Activated CD4-positive, alpha-beta memory T cell treated with anti-CD3 and anti-CD28 coated beads, Interleukin-2, amount 10 ng/mL, durations not matched to agents 7 days and 5 days (primary cell): ENCODE measurements at places on chromosomes 5 and 9.
A peak's percentile ranks its signal among the peaks of the same experiment; 100 is the strongest.

DNA sequence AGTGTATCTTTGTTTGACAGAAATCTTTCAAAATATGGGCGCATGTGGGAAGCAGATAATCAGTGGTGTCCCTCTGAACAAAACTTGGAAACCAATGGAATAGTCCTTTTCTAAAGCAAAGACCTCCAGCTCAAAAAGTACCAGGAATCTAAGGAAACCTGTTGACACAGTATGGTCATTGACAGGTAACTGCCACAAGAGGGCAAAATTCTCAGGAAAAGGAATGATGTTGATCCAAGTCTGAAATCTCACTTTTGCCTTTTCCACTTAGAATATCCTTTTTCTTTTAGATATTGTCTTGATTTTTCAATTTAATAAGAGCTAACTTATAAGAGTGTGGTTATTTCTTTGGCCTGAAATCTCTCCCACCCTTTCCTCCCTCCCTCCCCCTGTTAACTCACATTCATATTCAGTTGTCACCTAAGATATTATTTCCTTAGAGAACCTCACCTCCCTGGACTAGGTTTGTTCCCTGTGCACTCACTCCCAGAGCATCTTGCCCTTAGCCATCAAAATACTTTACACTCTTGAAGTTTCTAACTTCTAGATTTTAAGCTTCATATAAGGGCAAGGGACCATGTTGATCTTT, 59.0 kb upstream of the BARX1 start:
- H3K27ac ChIP-seq: no peak overlapping the region
- H3K36me3 ChIP-seq: no peaks in the 10 kb centered on the region
- H3K27me3 ChIP-seq: peaks cover 2% of the 10 kb centered on the region
- H3K4me1 ChIP-seq: no peaks in the 10 kb centered on the region
- DNase-seq: no peak
- no peak overlapping the region for H3K4me3 ChIP-seq

DNA sequence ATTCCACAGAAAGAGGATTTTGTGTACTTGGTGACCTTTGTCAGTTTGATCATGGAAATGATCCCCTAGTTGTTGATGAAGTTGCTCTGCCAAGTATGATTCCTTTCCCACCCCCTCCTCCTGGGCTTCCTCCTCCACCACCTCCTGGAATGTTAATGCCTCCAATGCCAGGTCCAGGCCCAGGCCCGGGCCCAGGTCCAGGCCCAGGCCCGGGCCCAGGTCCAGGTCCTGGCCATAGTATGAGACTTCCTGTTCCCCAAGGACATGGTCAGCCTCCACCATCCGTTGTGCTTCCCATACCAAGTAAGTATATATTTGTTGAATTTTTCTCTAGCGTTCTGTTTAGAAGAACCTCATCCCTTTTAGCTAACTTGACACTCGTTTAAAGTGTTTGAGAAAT, 30.0 kb downstream of the RBM27 start:
- H3K4me3 ChIP-seq: no peak overlapping the region
- no peak overlapping the region for H3K27ac ChIP-seq
- H3K4me1 ChIP-seq: peaks cover 4% of the 10 kb centered on the region
- no peak for DNase-seq

GRCh38 chr5:134143944-134144941, 29.8 kb downstream of the TCF7 start:
- no peak overlapping the region for H3K4me3 ChIP-seq
- peaks cover 48% of the 10 kb centered on the region for H3K36me3 ChIP-seq
- peaks cover 6% of the 10 kb centered on the region for H3K4me1 ChIP-seq
- no peak for DNase-seq
- H3K27ac ChIP-seq: no peak overlapping the region

GRCh38 chr5:111201705-111202104, 22.5 kb upstream of the CAMK4 start:
- no peak overlapping the region for H3K4me3 ChIP-seq
- H3K4me1 ChIP-seq: peaks cover 4% of the 10 kb centered on the region
- no peak for DNase-seq
- H3K36me3 ChIP-seq: no peaks in the 10 kb centered on the region

- no peaks in the 10 kb centered on the region for H3K4me1 ChIP-seq
- H3K27ac ChIP-seq: no peak overlapping the region
- peaks cover 5% of the 10 kb centered on the region for H3K27me3 ChIP-seq
- H3K36me3 ChIP-seq: no peaks in the 10 kb centered on the region
These were observed 347.8 kb downstream of the EFNA5 start for GRCh38 chr5:107322936-107323335.

- no peak overlapping the region for H3K4me3 ChIP-seq
- no peaks in the 10 kb centered on the region for H3K4me1 ChIP-seq
- no peak overlapping the region for H3K27ac ChIP-seq
- peaks cover 4% of the 10 kb centered on the region for H3K27me3 ChIP-seq
- DNase-seq: no peak
- H3K36me3 ChIP-seq: no peaks in the 10 kb centered on the region
These were observed 113.5 kb downstream of the RORB start for GRCh38 chr9:74610523-74611061.

GRCh38 chr5:136087961-136088871, 44.4 kb upstream of the SMAD5 start:
- H3K4me3 ChIP-seq: no peak overlapping the region
- H3K27me3 ChIP-seq: peaks cover 21% of the 10 kb centered on the region
- DNase-seq: no peak
- no peaks in the 10 kb centered on the region for H3K36me3 ChIP-seq

DNA sequence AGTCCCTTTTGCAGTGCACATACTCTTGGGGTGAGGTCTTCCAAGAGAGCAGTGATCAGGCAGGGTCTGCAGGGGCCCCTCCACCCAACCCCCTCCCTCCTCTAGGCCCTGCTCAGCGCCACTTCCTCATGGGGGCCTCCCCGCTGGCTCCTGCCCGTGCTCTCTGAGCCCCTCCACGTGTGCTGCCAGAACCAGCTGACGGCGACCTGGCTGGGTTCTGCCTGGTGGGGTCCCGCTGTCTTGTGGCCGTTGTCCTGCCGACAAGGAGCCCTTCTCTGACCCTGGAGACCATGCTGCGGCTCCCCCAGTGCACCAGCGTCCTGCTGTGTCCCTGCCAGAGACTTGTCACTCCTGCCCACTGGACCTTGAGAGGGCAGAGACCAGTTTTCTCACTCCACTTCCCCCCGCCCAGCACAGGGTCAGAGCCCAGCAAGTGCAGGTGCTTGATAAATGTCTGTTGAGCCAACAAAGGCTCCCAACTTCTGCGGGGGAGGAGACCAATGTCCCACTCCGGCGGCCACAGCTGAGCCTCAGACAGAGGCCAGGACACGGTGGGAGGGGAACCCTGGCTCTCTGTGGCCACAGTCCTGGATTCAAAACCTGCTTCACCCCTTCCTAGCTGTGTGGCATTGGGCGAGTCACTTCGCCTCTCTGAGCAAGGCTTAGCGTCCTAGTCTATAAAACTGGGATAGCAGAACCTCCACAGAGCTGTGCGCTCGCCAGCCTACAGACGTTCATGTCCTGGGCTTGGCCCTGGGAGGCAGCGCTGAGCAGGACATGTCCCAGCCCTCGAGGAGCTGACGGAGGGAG, 24.8 kb downstream of the SARDH start:
- DNase-seq: no peak
- H3K27ac ChIP-seq: no peak overlapping the region
- no peaks in the 10 kb centered on the region for H3K27me3 ChIP-seq
- no peaks in the 10 kb centered on the region for H3K4me1 ChIP-seq
- no peaks in the 10 kb centered on the region for H3K36me3 ChIP-seq

DNA sequence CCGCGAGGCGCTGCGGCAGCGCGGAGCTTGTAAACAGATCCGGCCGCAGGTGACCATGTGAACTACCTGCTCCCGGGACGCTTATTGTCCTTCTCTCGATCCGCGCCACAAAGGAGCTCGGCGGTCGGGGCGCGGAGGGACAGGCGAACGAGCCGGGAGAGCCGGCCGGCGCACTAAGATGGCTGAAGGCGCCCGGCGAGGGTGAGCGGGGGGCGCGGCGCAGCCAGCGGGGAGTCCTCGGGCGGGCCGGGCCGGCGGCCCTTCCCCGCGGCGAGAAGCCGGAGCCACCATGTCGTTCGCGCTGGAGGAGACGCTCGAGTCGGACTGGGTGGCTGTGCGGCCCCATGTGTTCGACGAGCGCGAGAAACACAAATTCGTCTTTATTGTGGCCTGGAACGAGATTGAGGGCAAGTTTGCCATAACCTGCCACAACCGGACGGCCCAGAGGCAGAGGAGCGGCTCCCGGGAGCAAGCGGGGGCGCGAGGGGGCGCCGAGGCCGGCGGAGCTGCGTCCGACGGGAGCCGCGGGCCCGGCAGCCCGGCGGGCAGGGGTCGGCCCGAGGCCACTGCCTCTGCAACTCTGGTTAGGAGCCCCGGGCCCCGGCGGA, 535 bp downstream of the JMY start:
- no peaks in the 10 kb centered on the region for H3K27me3 ChIP-seq
- peak overlapping the region; percentile 73 for H3K27ac ChIP-seq
- DNase-seq: peak; percentile 42
- peaks cover 31% of the 10 kb centered on the region for H3K4me1 ChIP-seq
- peak overlapping the region; percentile 92 for H3K4me3 ChIP-seq

- no peak overlapping the region for H3K27ac ChIP-seq
- H3K27me3 ChIP-seq: no peaks in the 10 kb centered on the region
- H3K4me1 ChIP-seq: no peaks in the 10 kb centered on the region
These were observed 416.1 kb downstream of the PSAT1 start for GRCh38 chr9:78712903-78713613.

DNA sequence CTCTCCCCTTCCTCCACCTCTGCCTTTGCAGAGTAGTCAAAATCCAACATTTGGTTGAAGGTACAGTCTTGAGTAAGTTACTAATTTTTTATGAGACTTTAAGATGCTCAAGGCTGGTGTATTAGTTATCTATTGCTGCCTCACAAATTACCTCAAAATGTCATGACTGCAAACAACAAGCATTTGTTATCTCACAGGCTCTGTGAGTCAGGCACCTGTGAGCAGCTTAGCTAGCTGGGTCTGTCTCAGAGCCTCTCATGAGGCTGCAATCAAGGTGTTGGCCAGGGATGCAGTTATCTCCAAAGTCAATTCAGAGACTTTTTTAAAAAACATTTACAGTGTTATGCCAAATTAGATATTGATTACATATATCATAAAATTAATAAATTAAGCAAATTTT, 371.3 kb upstream of the RGMB start:
- no peaks in the 10 kb centered on the region for H3K27me3 ChIP-seq
- H3K36me3 ChIP-seq: no peaks in the 10 kb centered on the region
- H3K4me1 ChIP-seq: no peaks in the 10 kb centered on the region
- no peak overlapping the region for H3K27ac ChIP-seq
- H3K4me3 ChIP-seq: no peak overlapping the region
- no peak for DNase-seq

- H3K4me1 ChIP-seq: peaks cover 10% of the 10 kb centered on the region
- H3K4me3 ChIP-seq: no peak overlapping the region
- no peaks in the 10 kb centered on the region for H3K27me3 ChIP-seq
- H3K36me3 ChIP-seq: no peaks in the 10 kb centered on the region
- DNase-seq: no peak
These were observed 79.3 kb downstream of the PPP2R2B start for GRCh38 chr5:146799231-146799630.

DNA sequence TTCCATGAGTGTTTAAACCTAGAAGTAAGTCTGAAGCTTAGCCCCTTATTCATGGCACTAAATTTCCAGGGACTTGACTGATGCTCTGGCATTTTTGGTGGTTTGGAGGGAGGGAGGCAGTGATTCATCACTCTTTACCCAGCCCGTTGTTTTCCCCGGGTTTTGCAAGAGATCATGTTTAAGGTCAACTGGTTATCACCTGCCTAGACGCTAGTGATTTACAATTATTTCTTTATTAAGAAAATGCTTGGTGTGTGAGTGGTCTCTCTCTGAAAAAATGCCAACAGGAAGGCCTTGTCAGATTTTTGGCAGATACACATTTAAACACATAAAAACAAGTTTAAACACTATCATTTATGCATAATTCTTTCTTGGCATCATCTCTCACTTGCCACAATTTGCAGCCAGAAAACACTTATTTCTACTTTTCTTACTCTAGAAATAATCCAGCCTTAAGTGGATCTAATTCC, 737.9 kb upstream of the ZNF608 start:
- DNase-seq: no peak
- no peaks in the 10 kb centered on the region for H3K4me1 ChIP-seq
- H3K36me3 ChIP-seq: no peaks in the 10 kb centered on the region
- no peak overlapping the region for H3K4me3 ChIP-seq
- no peak overlapping the region for H3K27ac ChIP-seq

DNA sequence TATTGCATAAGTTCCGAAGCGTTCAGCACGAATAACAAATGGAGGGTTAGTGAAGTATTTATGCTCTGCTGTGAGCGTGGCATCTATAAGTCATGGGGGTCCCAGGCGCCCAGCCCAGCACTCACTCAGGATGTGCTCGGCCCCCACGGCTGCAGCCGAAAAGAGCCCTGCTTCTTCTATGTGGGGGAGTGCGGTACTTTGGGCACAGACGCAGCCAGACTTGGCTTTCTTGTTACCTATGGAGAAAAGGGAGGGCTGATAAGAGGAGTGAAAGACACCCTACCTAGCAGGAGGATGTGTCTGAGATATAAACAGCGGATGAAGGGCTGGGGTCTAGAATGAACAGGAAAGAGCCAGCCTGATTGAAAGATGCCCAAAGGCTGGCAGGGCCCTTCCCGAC, 51.4 kb downstream of the MRPL36 start:
- DNase-seq: no peak
- no peaks in the 10 kb centered on the region for H3K36me3 ChIP-seq
- no peak overlapping the region for H3K27ac ChIP-seq
- no peaks in the 10 kb centered on the region for H3K4me1 ChIP-seq
- no peak overlapping the region for H3K4me3 ChIP-seq

DNA sequence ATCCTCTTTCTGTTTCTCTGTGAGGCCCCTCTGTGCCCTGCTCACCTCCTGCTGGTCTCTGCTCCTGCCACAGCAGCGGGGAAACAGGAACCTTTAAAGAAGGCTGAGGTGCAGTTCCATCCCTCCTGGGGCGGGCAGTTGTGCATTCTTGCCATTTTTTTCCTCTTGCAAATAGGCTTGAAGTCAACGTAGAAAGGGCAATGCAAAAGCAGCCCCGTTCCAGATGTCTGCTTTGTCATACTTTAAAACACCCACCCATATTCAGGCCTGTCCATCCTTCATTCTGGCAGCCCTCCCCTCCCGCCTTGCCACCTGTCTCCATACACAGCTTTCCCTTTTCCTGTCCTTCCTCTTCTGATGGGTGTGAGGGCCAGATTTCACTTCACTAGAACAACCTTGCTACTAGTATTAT, 65.4 kb upstream of the KLF9 start:
- DNase-seq: no peak
- H3K27ac ChIP-seq: no peak overlapping the region
- H3K4me3 ChIP-seq: no peak overlapping the region
- H3K4me1 ChIP-seq: peaks cover 3% of the 10 kb centered on the region
- no peaks in the 10 kb centered on the region for H3K36me3 ChIP-seq

DNA sequence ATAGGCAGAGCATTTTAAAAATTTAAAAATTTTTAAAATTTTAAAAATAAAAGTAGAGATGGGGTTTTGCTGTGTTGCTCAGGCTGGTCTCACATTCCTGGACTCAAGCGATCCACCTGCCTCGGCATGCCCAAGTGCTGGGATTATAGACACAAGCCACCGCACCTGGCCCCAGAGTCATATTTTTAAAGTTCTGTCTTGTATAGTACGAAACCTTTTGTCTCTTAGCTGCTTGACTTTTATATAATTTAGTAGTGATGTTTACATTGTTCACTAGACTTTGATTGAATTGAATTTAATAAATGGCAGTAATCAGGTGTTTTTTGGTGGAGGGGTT, 31.0 kb downstream of the LRRTM2 start:
- H3K27me3 ChIP-seq: no peaks in the 10 kb centered on the region
- DNase-seq: no peak
- H3K4me1 ChIP-seq: peaks cover 5% of the 10 kb centered on the region
- H3K4me3 ChIP-seq: no peak overlapping the region
- H3K27ac ChIP-seq: no peak overlapping the region

- no peak overlapping the region for H3K4me3 ChIP-seq
- no peak for DNase-seq
- H3K4me1 ChIP-seq: peaks cover 4% of the 10 kb centered on the region
- peaks cover 7% of the 10 kb centered on the region for H3K36me3 ChIP-seq
These were observed 49.7 kb downstream of the FER start for GRCh38 chr5:108797396-108797795.
